HS-5 (cell line): ENCODE measurements at places on chromosomes 1 and 21.

DNA sequence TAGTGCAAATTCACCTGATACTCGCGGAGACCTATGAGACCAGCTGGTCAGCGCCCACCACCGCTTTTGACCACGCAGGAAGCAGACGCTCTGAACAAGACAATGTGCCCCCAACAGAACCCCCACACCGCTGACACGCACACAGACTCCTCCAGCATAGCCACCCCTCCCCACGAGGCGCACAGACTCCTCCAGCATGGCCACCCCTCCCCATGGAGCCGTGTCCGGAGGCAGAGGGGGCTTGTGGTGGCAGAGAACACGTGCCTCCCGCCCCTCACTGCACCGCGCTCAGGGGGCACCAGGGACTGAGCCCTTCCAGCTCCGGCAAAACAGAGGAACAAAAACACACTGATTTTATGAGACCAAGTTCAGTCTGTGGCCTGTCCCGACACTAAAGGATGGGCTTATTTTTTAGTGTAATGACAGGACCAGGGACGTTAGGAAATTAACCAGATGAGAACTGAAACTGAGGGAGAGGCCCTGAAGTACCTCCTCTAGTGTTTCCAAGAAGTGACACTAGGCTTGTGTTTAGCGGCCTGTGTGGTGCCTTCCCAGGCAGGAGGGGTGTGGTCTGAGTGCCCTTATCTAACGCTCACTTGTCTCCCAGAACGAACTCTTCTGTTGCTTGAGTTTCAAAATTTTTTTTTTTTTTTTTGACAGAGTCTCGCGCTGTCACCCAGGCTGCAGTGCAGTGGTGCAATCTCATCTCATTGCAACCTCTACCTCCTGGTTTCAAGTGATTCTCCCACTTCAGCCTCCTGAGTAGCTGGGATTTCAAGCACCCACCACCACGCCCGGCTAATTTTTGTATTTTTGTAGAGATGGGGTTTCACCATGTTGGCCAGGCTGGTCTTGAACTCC is 10.0 kb upstream of the AGPAT3 start:
- no peak for DNase-seq

DNA sequence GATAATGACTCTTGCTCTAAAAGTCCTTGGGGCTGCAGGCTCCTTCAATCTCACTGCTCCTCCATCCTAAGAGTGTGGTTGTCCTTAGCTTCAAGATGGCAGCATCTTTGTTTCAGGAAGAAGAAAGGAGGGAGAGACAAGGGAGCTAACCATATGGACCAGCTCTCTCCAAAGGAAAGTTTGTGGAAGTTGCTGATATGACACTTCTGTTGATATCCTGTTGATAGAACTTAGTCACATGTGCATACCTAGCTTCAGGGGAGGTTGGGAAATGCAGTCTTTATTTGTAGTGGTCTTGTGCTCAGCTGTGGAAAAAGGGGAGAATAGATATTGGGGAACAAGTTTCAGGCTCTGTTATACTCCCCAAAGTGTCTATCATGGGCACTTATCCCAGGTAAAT is 186.9 kb downstream of the GIPC2 start:
- no peak for DNase-seq

DNA sequence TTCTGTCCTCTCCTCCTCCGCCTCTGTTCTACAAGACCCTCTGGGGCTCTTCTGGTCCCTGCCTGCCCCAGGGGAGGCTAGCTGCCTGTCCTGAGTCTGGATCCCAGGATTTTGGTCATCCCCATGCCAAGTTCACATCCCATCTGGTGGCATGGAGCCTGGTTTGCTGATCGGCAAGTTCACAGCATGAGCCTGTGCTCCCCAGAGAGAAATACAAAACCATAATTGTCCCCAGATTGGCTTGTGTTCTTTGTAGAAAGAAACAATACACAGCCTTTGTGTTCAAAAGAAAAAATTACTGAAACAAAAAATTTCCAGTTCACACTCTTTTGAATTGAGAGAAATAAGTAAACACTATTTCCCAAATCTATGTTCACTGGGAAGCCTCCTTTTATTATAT is 149.4 kb upstream of the ZC3H12A start:
- DNase-seq: no peak

GRCh38 chr21:25489673-25490072 is 117.6 kb downstream of the MRPL39 start:
- no peak for DNase-seq

GRCh38 chr1:62093261-62093660 is 101.4 kb upstream of the L1TD1 start:
- DNase-seq: no peak

GRCh38 chr1:84271441-84272151 is 29.9 kb upstream of the SAMD13 start:
- no peak for DNase-seq
